DMS 273 treated with DMSO at 0.1 percent for 48 hours (cell line): ENCODE measurements at places on chromosomes 4 and X.

DNA sequence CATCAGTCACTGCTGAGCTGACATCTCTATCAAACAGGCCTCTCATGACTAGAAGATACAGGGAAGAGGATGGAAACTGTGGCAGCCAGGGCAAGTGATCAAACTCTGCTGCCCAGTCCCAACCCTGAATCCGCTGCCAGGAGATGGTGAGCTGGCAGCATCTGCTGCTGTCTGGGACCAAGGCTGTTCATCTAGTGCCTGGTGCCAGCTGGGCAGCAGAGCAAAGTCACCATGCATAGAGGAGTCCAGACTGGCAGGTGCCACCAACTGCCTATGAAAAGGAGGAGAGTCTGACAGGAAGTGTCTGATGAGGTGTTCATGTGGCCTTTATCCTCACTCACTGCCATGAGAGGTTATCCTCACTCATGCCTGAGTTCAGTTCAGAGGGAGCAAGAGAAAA is 518.9 kb downstream of the MID1IP1 start:
- peak; percentile 29 for DNase-seq

GRCh38 chr4:135552131-135552530 is 1350.5 kb upstream of the PABPC4L start:
- no peak for DNase-seq

DNA sequence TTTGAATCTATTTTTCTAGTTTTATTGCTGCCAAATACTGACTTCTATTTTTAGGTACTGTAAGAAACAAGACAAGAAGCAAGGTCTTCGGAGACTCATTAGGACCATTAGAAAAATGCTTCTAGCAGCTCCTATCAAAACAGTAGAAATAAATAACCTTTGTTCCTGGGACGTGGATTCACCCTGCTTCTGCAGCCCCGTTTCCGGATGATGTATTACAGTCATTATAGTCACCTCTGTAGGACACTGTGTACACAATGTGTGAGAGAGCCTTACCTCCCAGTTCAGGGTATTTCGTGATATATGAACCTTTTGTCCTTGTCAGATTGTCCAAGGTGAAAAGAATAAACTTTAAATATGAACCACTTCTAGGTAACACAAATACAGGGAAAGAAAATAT is 484.0 kb upstream of the TECRL start:
- DNase-seq = no peak

DNA sequence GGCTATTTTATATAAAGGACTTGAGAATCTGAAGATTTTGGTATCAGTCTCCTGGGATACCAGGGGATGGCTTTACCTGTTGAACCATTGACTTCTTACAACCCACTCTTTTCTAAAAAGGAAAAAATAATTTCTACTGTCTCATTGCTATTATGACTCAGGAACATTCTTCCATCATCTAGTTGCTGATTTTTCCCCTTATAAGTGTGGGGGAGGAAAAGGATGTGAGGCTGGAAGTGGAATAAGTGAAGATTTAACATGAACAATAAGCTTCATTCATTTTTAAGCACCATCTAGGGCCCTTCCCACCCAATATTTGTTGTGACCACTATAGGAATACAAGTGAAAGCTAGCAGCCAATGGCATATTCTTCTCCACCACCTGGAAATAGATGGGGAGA is 10.6 kb upstream of the MND1 start:
- DNase-seq = no peak

- no peak for DNase-seq
Observed at GRCh38 chrX:144901521-144901920, 345.8 kb upstream of the SPANXN1 start.

DNA sequence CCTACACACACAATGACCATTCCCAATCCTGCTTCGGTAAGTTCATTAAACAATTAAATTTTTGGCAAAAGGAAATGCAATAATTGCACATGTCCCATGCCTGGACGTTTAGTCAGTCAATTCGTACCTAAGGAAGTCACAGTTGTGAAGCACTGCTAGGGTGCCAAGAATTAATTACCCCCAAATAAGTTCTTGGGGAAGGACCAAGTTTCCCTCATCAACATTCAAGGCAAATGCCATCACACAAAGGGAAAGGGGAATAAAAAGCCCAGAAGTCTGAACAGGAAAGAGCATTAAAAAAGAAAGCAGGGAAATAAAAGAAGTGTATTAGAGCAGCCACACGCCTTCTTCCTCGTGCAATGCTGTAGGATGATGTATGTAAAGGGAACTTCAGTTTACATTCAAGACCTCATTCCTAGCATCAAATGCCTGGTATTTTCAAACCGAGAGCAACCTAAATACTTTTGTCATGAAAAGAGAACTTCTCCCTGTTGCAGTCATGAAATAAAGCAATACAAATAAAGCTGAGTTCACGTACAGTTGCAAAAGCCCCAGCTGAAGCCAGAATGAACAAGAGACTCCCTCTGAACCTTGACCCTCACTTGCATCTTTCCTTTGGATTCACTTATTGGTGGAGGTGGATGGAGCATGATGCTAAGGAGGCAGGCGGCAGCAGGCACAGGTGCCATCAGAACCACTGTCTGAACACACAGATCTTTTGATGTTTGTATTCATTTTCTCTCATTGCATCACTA is 124.0 kb upstream of the PPARGC1A start:
- no peak for DNase-seq

- peak; percentile 0 for DNase-seq
Observed at GRCh38 chr4:51885363-51885762, 42.4 kb downstream of the DCUN1D4 start.

DNA sequence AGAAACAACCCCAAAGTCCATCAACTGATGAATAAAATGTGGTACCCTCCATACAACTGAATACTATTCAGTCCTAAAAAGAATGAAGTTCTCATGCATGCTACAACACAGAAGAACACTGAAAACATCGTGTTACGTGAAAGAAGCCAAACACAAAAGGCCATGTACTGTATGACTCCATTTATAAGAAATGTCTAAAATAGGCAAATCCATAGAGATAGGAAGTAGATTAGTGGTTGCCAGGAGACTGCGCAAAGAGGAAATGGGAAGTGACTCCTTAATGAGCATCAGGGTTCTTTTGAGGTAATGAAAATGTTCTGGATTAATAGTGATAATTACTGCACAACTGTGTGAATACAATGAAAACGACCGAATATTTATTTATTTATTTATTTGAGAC is 23.4 kb downstream of the FBXW7 start:
- no peak for DNase-seq

- no peak for DNase-seq
Observed at GRCh38 chrX:40346379-40346778, 234.4 kb upstream of the ATP6AP2 start.

DNA sequence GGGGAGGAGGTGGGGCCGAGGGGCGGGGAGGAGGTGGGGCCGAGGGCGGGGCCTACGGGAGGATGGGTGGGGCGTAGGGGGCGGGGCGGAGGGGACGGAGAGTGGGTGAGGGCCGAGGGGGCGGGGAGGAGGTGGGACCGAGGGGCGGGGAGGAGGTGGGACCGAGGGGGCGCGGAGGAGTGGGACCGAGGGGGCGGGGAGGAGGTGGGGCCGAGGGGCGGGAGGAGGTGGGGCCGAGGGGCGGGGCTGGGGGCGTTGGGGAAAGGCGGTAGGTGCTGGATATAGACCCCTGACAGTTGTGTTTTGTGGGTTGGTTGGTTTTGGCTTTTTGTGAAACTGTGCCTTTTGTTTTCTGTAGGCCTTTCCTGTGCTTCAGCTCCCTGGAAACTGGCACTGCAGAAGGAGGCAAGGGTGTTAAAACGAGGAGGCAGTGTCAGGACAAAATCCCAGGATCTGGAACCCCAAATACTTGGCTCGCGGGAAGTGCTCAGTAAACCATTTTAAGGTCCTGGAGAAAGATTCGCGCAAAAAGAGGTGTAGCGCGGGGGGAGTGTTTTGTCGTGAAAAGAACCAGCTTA is 580 bp upstream of the MMGT1 start:
- DNase-seq = no peak

DNA sequence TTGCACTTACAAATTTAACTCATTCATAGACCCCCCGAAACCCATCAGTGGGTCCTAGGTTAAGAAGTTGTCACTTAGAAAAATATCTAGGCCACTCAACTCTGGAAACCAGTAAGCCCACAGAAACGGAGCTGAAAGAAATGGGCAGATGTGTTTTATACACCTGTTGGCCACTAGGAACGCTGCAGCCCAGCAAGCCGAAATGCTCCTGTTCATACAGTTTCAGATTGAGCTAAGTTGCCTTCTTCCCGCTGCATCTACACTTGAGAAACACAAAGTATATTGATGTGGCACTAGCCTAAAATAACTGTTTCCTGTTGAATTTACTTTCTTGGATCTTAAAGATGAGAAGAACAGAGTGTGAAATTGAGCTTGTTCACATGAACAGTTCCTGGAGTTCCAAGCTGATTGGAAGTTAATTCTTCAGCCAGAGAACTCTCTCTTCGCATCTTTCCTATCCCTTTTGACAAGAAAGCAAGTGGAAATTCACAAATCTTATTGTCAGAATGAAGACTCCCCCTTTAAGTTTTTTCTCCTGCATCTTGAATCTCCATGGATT is 174.1 kb downstream of the RBMX2 start:
- DNase-seq = peak; percentile 9

GRCh38 chr4:183921335-183921734 is 16.2 kb downstream of the STOX2 start:
- no peak for DNase-seq

GRCh38 chrX:15946783-15947580 is 92.4 kb upstream of the AP1S2 start:
- DNase-seq = no peak
